CD4-positive, alpha-beta T cell (primary cell): ENCODE measurements at places on chromosomes 4 and X.

GRCh38 chr4:10267066-10267465 is 150.5 kb upstream of the WDR1 start:
- no peaks in the 10 kb centered on the region for H3K4me1 ChIP-seq
- no peak for DNase-seq
- H3K4me3 ChIP-seq: no peak overlapping the region
- no peaks in the 10 kb centered on the region for H3K27me3 ChIP-seq

DNA sequence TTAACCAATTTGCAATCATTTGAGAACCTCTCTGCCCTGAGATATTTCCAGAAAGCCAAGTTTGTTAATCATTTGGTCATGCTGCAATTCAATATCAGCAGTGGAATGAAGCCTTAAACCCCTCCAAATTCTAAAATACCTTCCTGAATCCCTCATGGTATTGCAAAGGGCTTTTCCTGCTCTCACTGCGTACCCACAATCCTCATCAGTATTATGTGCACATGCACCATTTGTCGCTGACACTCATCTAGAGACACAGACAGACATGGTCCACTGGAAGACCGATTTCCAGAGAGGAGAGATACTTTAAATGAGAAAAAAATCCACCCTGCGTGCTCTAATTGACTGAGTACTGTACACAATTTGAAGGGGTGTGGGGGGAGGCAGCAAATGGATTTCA is 104.4 kb downstream of the GPC3 start:
- no peaks in the 10 kb centered on the region for H3K36me3 ChIP-seq
- no peaks in the 10 kb centered on the region for H3K27me3 ChIP-seq
- no peak overlapping the region for H3K27ac ChIP-seq
- no peak for DNase-seq
- no peak overlapping the region for H3K4me3 ChIP-seq

- H3K27ac ChIP-seq: no peak overlapping the region
- H3K4me1 ChIP-seq: peaks cover 8% of the 10 kb centered on the region
- H3K27me3 ChIP-seq: no peaks in the 10 kb centered on the region
- no peak overlapping the region for H3K4me3 ChIP-seq
- DNase-seq: peak; percentile 41
Measured at GRCh38 chr4:152399246-152399645, 136.6 kb downstream of the FBXW7 start.

DNA sequence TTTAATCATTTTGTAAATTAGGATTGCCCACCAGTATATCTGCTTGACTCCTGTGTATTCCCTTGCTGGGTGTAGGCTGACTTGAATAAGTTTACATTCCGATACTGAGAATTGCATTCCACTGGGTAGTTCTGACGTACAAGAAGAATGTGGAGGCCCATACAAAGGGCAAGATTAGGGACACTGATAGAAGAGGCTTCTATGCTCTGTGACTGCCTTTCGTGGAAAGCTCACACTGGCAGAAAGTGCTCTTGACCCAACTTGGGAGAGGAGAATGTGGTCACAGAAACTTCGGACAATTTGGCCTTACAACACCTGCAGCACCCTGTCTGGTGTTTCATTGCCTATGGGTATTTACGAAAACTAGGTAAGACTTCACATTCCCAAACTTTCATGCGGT is 126.3 kb downstream of the RAPGEF2 start:
- DNase-seq: no peak
- H3K4me3 ChIP-seq: no peak overlapping the region
- H3K27me3 ChIP-seq: no peaks in the 10 kb centered on the region
- H3K27ac ChIP-seq: no peak overlapping the region
- no peaks in the 10 kb centered on the region for H3K4me1 ChIP-seq

DNA sequence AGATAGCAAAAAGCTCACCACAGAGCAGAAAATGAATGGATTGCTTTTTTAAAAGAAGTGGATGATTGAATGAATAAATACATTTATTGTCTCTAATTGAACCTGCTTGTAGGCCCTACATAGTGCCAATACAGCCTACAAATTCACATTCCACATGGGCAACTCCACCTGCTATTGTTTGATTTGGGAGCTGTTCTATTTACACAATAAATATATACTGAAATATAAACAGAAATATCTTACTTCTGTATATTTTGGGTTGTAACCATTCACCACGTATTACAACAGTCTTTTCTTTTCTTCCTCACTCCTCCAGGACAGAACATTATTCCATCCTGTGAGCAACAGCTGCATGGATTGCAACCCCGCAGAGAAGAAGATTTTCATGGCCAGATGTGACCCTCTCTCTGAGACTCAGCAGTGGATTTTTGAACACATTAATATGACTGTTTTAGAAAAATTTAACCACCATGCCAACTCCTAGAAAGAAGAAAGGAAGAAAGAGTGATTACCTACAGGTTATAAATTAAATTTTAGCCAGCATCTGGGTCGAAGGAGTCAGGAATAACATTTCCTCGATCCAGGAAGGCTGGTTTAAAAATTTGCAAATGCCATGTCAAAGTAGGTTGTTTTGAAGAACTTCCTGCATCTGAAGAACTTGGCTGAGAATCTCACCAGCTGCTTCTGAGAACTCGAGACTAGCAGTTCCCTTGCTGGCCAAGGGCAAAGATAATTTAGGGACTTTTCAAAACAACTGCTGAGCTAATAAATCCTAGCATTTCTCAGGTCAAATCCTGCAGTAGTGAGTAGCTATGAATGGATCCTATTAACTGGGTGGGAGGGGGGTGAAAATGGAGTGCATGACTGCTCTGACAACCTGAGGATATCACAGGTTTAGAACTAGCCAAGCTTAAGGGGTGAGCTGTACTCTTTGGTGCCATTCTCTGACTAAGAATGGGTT is 128.7 kb upstream of the GALNT7 start:
- H3K27me3 ChIP-seq: no peaks in the 10 kb centered on the region
- no peaks in the 10 kb centered on the region for H3K36me3 ChIP-seq
- DNase-seq: no peak
- H3K4me3 ChIP-seq: no peak overlapping the region
- H3K27ac ChIP-seq: no peak overlapping the region

DNA sequence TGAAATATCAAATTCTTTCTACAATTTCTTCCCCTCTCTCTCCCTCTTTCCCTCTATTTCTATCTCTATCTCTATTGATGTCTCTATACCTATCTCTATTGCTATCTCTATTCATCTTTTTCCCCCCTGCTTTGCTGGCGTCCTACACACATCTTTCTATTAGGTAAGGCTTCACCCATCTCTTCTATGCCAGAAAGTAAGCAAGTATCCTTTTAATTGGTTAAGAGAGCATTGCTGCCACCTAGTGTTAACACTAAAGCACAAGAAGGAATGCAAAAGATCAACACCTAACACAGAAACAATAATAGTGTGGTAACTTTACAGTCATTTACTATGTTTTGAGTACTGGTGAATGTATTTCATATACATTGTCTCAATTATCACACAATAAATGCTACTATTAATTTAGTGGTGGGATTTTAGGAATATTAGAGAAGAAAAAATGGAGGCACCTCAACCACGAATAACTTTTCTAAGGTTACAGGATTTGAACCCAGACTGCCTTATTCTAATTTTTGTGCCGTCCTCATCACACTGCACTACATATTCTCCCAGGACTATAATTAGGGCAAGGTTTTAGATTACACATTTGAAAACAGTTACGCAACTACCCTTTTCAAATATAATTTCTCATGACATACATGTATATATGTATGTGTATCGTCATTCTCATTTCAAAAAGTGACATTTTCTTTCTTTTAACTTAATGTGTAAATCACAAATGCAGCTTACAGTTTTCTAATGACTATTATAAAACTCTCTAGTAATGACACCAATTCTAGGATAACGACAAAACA is 3.7 kb upstream of the C4orf36 start:
- H3K4me3 ChIP-seq: no peak overlapping the region
- peaks cover 9% of the 10 kb centered on the region for H3K27me3 ChIP-seq
- H3K27ac ChIP-seq: no peak overlapping the region
- DNase-seq: no peak

- no peaks in the 10 kb centered on the region for H3K36me3 ChIP-seq
- no peaks in the 10 kb centered on the region for H3K4me1 ChIP-seq
- H3K27me3 ChIP-seq: no peaks in the 10 kb centered on the region
- H3K27ac ChIP-seq: no peak overlapping the region
- no peak for DNase-seq
Measured at GRCh38 chrX:65203545-65203944, 227.3 kb upstream of the ZC4H2 start.

DNA sequence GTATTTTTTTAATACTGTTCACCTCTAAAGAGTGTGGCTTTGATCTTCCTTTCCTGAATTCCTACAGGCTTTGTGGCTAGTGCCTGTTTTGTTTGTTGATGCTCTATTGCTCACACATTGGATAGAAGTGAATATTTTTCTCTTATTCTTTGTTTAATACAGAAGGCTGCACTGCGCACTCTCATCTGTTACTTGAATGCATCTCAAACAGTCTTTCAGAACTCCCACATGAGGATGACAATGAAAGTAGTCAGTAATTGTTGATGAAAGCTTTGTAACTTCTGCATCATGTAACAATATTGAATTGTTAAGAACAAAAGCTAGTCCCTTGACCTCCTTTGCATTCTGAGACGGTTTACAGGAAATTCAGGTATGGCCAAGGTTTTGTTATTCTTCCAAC is 29.1 kb upstream of the GALNT7 start:
- H3K4me3 ChIP-seq: no peak overlapping the region
- DNase-seq: no peak
- H3K27ac ChIP-seq: no peak overlapping the region
- H3K4me1 ChIP-seq: no peaks in the 10 kb centered on the region

DNA sequence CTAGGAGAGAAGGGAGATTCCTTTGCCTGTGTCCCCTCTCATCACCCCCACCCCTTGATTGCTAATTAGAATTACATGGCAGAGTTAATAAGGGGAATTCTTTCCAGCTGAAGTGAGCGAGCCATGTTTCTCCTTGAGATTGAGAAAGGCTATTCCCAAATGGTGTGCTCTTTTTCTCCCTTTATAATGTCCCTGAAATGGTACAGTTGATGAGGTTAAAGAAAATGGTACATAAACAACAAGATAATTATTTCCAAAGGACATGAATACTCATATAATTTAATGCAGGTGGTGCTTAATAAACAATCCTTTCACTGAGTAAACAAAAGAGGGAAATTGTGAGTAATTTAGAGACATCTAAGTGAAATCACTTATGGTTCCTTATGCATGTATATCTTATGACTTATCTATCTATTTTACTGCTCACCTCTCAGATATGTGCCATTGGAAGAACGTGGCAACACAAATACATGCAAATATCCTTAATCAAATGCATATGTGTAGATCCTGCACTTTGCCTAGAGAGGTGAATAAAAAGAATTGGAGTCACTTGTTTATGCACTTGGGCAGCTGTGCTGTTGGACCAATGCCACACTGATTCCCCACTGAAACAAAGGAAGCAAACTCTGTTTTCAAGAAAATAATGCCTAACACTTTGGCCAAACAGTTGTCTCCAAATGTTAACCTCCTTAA is 106.6 kb upstream of the WDR44 start:
- no peaks in the 10 kb centered on the region for H3K27me3 ChIP-seq
- no peak overlapping the region for H3K4me3 ChIP-seq
- H3K36me3 ChIP-seq: no peaks in the 10 kb centered on the region
- no peak overlapping the region for H3K27ac ChIP-seq

GRCh38 chrX:103797691-103798090 is 21.1 kb downstream of the PLP1 start:
- no peak overlapping the region for H3K4me3 ChIP-seq
- H3K27ac ChIP-seq: no peak overlapping the region
- no peaks in the 10 kb centered on the region for H3K36me3 ChIP-seq

- DNase-seq: no peak
- no peak overlapping the region for H3K27ac ChIP-seq
- no peaks in the 10 kb centered on the region for H3K36me3 ChIP-seq
- H3K27me3 ChIP-seq: no peaks in the 10 kb centered on the region
- no peak overlapping the region for H3K4me3 ChIP-seq
Measured at GRCh38 chr4:84948056-84948455, 18.4 kb downstream of the WDFY3 start.

DNA sequence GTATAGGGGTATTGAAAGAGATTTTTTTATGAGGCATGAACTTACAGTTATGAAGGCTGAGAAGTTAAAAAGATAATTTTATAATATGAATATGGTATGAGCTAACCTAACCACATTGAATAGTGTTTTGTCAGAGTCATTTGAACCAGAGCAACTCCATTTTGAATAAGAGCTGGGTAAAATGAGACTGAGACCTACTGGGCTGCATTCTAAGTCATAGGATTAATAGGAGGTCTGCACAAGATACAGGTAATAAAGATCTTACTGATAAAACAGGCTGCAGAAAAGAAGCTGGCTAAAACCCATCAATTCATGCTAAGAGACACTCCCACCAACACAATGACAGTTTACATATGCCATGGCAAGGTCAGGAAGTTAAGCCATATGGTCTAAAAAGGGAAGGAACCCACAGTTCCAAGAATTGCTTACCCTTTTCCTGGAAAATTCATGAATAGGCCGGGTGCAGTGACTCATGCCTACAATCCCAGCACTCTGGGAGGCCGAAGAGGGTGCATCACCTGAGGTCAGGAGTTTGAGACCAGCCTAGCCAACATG is 209.2 kb downstream of the TECRL start:
- no peaks in the 10 kb centered on the region for H3K36me3 ChIP-seq
- no peak overlapping the region for H3K4me3 ChIP-seq
- H3K4me1 ChIP-seq: no peaks in the 10 kb centered on the region
- no peak for DNase-seq

GRCh38 chrX:85828771-85829170 is 218.6 kb downstream of the CHM start:
- H3K4me1 ChIP-seq: no peaks in the 10 kb centered on the region
- DNase-seq: no peak
- no peaks in the 10 kb centered on the region for H3K27me3 ChIP-seq
- H3K36me3 ChIP-seq: no peaks in the 10 kb centered on the region
- H3K4me3 ChIP-seq: no peak overlapping the region

GRCh38 chr4:147367891-147368290 is 113.0 kb upstream of the EDNRA start:
- no peaks in the 10 kb centered on the region for H3K36me3 ChIP-seq
- no peaks in the 10 kb centered on the region for H3K27me3 ChIP-seq
- no peak overlapping the region for H3K27ac ChIP-seq
- H3K4me1 ChIP-seq: no peaks in the 10 kb centered on the region
- H3K4me3 ChIP-seq: no peak overlapping the region

DNA sequence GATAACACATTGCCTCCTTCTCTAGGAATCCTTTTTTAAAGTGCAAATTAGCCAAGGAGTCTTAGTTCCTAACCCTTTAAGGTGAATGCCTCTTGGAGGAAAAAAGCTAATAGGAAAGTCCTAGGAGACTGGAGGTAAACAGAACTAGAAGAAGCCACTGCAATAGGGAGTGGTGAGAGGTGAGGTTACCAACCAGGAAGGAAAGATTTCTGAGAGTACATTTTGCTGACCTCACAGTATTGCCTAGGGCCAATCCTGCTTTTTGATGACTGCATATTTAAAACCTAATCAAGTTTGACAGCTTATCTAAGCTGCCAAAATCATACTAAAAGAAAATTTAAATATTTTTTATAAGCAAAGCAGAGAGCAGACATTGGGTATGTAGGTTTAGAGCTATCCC is 7.3 kb upstream of the CUL4B start:
- no peaks in the 10 kb centered on the region for H3K4me1 ChIP-seq
- no peak for DNase-seq
- H3K27ac ChIP-seq: no peak overlapping the region
- no peak overlapping the region for H3K4me3 ChIP-seq
- no peaks in the 10 kb centered on the region for H3K36me3 ChIP-seq

GRCh38 chr4:40594261-40595178 is 35.1 kb downstream of the RBM47 start:
- DNase-seq: no peak
- H3K36me3 ChIP-seq: no peaks in the 10 kb centered on the region
- no peaks in the 10 kb centered on the region for H3K4me1 ChIP-seq
- no peak overlapping the region for H3K4me3 ChIP-seq
- H3K27me3 ChIP-seq: no peaks in the 10 kb centered on the region
